Activated CD4-positive, CD25-positive, alpha-beta regulatory T cell (primary cell): ENCODE measurements at places on chromosomes 2 and 18.

DNA sequence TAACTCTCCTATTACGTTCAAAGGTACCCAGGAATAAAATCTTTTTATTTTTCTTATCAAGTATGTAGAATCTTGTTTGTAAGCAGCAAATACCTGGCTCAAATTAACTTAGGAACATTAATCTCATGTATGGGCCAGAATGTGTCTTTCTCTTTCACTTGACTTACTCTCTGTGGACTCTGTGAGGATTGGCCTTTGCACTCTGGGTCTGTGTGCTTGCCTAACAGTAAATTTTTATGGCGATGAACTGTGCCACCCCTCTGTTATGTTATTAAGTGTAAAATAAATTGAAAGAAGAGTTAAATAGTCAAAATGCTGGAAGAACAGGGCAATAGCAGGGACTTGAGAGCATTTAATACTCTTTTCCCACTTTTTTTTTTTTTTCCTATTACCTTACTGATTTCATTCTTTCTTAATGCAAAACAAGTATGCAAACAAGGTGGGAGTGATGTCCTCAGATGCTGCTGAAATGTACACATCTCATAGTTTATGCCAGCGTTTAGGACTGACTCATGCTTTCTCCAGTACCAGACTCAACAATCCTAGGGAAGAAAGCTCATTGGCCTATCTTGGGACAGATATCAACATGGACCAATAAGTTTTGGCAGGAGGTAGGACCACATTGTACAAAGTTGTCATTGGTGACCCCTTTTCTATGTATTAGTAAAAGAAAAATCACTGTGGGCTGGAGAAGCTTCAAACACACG, 25.5 kb downstream of the LYPD6 start:
- DNase-seq = no peak

DNA sequence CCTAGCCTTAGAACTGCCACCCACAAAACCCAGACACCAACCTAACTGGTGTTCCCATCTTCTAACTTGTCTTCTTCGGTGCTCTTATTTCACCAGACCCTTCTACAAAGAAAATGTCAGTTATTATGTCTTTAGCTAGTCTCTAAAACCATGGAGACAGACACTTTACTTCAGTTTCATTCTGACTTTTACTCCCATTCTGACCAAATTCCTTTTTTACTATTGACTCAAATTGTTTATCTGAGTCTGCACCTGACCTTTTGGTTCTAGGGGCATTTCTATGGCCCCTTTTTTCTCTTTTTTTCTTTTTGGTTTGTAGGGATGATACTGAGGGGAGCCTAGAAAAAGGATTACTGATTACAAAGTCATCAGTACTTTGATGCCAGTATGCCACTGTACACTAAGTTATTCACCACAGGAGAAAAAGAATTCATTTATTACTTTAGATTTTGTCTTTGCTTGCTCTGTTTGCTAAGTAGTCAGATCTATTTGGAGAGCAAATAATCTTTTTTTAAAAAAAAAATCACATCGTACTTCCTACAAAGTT, 6.8 kb upstream of the SLC1A4 start:
- no peak for DNase-seq

DNA sequence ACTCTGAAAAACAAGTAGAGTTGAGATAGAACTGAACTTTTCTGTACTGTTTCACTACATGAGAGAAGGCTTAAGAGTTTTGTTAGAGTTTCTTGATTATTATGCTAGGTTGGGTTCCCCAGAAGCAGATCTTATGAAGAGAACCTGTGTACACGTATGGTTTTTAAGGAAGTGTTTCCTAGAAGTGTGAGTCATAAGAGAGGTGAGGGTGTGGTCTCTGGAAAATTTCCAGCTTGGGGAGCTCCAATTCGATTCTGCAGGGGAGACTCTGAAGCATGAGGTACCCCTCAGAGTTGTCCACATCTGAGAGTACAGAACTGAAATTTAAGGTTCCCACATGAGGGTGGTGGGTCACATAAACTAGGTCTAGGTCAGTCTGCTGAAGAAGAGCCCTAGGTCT, 83.3 kb upstream of the MAP2 start:
- no peak for DNase-seq

GRCh38 chr2:62928015-62928414, 122.6 kb upstream of the OTX1 start:
- no peak for DNase-seq

DNA sequence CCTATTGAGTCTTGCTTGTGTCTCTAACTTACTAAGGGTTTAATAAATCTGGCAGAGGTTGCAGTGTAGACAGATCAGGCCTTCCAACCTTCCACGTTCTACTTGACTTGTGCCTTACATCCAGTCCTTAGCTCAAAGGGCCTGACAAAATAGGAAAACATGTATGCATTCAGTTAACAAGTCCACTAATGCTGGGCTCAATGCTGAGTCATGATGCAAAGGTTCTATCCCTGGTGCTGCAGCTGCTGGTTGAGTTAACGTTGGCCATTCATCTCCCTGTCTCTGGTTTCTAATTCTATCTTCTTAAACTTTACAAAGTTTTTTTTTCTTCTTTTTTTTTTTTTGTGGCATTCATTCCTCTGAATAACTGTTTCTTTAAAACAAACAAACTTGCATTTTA, 46.3 kb upstream of the ITGB6 start:
- no peak for DNase-seq

GRCh38 chr2:176976736-176977685, 235.6 kb upstream of the HNRNPA3 start:
- DNase-seq = no peak

DNA sequence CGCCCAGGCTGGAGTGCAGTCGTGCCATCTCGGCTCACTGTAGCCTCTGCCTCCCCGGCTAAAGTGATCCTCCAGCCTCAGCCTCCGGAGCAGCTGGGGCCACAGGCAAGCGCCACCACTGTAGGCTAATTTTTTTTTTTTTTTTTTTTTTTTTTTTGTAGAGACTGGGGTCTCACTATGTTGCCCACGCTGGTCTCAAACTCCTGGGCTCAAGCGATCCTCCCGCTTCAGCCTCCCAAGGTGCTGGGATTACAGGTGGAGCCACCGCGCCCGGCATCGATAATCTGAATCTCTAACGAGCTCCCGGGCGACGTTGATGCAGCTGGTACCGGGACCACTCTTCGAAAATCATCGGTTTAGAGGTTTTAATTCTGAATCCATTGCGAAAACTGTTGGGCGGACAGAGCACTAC, 520 bp upstream of the CYP20A1 start:
- no peak for DNase-seq

DNA sequence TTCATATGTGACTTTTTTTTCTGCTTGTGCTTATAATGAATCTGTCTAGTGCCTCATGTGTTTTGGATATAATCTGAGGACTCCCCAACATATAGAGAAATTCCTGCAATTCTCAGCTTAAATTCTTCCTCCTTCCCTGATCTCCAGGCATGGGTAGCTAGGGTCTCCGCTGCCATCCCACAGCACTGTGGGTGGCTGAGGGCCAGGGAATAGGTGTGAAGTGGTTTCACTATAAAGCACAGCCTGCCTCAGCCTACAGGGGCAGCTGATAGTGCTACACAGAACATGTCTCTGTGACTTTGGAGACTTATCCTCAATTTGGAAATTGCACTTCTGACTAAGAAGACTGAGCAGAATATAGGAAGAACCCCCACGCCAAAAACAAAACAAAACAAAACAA, 137.3 kb upstream of the NABP1 start:
- DNase-seq = no peak

DNA sequence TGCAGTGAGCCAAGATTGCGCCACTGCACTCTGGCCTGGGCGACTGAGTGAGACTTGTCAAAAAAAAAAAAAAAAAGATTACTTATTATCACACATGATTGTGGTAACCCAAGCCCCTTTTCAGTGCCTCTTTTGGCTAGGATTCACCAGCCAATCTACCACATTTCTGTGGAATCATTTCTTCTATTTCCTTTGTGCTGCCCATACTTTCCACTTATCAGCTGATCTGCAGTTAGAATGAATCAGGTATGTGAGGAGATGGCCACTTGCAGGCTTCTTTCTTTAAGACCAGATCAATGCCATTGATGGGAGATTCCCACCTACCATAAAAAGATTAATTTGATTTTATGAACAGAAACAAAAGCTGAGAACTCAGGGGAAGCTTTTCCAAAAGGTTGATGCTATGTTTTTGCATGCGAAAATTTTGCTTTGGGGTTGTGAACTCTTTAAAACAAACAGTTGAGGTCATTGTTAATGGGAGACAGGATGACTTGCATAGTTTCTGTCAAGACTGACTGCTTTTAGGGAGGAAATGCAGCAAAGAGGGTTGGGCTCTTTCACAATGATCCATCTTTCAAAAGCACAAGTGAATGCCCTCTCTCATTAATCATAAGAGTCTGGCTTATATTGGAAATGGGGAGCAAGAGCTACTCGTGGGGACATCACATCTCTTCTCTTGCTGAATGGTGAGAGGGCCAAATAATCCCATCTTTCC, 66.9 kb upstream of the CYP26B1 start:
- DNase-seq = no peak

DNA sequence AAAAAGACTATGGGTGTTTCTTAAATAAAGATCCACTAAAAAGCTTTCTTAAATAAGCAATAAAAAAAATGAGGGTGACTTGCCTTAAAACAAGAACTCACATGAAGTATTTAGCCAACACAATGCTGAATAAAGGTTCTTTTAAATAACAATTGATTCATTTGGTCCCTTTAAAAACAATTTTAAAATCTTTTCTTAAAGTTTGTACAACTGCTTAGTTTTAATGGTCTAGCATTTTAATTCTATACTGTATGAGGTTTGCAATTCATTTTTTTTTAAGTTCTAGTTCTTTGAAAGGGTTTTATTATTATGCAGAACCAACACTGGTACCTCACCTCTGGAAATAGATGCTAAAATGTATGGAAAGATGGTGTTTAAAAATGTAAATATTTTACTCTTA, 1017.5 kb downstream of the LRP1B start:
- DNase-seq = no peak

GRCh38 chr18:34976123-34976522, 65.1 kb upstream of the MAPRE2 start:
- no peak for DNase-seq

DNA sequence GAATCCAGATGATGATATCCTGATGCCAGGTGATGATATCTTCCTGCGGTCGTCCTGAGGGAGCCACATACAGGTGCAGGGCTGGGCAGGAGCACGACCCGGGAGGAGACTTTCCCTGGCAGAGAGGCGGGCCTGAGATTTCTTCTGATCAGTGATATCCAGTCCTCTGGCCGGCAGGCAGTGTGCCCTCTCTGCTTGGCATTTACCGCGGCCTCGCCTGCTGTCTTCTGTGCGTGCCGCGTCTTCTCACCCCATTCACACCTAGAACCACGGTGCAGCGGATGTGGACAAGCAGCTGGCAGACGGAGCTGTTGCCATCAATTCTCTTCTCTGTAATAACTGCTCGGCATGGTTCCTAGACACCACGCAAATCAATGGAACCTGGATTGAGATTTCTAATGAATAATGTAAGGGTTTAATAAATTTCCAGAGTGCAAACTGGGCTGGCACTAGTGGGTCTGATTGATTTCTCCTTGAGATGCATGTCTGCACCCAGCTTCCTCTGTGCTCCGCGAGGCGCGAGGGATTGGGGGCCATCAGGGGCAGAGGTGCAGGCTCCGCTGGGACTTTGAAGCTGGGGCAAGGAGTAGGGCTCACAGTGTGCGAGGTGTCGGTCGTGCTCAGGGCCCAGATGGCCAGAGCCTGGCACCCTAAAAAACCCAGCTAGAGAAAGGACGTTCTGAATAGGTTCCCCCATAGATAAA, 208.9 kb upstream of the HDAC4 start:
- no peak for DNase-seq

- no peak for DNase-seq
Measured at GRCh38 chr2:182821182-182821581, 45.3 kb downstream of the FRZB start.
